ENCODE measurements at places on chromosomes 2 and 18. TPM values are rescaled to one million over a fixed set of nuclear protein-coding genes. Genes with fewer than 3 reads are reported as not detected.

DNA sequence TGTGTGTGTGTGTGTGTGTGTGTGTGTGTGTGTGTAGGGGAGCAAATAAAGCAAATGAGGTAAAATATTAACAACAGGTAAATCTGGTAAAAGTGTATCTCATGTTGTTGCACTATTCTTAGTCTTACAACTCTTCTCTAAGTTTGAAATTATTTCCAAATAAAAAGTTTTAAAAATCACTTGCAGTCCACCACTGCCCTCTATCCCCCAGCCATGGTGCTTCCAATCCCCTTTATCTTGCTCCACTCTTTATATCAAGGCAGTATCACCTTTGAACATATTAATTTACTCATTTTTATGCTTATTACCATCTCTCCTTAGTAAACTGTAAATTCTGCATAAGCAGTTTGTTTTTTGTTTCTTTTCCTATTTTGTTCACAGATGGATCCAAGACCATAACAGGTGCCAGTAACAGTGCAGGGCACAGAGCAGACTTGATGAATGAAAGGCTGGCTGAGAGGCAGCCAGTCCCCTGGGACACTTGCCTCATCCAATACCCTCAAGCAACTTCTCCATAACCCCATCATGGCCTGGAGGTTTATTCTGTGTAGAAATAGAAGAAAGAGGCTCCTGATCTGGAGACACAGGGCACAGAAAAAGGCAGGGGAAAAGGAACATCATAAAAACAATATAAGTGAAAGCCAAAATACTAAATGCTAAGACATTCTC is 67.6 kb downstream of the LDAH start:
- DNase-seq, result no peak

Gene B4GALT6
- 6.0 TPM for total RNA-seq

DNA sequence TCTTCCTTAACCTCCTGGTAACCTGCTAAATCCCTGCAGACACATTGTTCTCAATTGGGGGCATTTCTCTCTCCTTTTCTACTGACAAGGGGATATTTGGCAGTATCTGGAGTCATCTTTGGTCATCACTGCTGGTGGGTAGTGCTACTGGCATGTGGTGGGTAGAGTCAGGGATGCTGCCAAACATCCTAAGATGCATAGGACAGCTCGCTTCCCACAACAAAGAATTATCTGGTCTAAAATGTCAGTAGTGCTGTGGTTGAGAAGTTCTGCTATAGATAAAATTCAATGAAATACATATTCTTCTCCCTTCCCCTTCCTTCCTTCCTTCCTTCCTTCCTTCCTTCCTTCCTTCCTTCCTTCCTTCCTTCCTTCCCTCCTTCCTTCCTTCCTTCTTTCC is 18.7 kb upstream of the LHCGR start:
- no peak for DNase-seq

- no peak for DNase-seq
These were observed 563.4 kb upstream of the GCFC2 start for GRCh38 chr2:76274160-76274559.

Gene PLGLB1
- total RNA-seq, result 1.3 TPM

Gene TAF4B
- 12.3 TPM for total RNA-seq

Gene SCN7A
- total RNA-seq, result not detected

Gene NYAP2
- not detected for total RNA-seq

GRCh38 chr2:170509452-170510193 is 205.5 kb upstream of the SP5 start:
- DNase-seq, result peak; percentile 17

Measured in Daoy (cell line).